ENCODE measurements at places on chromosomes 7 and 10. TPM values are rescaled to one million over a fixed set of nuclear protein-coding genes. Genes with fewer than 3 reads are reported as not detected.

Gene CYP3A5
- not detected for total RNA-seq

Gene GPR141
- not detected for total RNA-seq

Gene UNCX
- total RNA-seq: not detected

GRCh38 chr10:600876-601659, 88.4 kb downstream of the DIP2C start:
- no peaks in the 10 kb centered on the region for H3K36me3 ChIP-seq
- H3K27me3 ChIP-seq: no peaks in the 10 kb centered on the region
- H3K27ac ChIP-seq: no peak overlapping the region
- H3K4me1 ChIP-seq: peaks cover 4% of the 10 kb centered on the region
- DNase-seq: no peak

All from gastrocnemius medialis (tissue), 4 donors.